AG10803 (cell line): ENCODE measurements at places on chromosomes 3 and 15.

DNA sequence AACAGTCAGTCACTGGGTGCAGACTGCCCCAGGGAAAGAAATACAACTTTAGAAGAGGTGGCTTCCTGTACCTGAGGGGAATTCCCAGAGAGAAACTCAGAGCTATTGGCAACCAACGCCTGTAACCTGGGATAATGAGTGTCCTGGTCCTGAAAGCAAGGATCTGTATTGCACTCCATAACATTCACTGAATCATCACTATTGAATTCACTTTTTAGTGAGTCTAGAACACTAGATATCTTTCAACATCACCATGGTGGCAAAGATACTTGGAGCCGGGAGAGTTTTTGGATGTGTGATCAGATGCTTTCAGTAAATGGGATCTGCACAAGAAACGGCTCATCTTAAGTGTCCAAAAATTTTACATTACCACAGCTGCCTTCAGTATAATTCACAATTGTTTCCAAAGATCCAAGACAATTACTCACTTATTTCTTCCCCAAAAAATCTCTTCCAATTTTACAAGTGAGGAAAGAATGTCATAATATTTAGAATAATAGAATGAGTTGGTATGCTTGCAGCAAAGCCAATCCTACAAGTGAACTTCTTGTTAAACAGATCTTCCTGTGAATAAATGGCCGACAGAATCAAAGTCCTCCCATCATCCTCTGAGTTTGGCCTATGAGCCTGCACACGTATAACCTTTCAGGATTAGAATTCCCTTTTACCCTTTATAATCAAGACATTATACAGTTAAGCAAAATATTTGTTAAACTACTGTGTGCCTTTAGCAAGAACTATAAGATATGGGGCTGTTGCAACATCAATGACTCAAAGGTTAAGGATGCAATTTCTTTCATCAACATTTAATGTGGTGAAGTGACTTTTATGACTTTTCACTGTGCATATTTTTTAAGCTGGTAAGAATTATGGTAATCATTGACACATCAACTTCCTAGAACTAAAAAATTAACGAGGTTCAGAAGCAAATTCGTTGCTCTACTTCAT, 243.3 kb upstream of the COL8A1 start:
- DNase-seq = peak; percentile 96

DNA sequence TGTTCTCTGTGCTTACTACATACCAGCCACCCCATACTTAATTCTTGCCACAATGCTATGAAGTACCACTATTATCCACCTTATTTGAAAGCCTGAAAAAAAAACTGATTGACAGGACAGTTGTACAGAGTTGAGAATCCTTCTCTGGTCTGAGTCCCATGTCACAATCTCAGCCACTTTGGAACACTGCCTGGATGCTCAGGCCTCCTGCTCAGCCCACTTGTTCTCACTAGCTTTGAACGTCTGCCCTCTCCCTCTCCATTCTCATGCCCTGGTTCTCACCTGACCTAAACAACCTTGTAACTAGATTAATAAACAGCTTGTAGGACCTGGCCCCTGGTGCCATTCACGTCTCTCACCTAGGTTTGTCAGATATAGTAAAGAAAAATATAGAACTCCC, 53.9 kb downstream of the TRIM69 start:
- no peak for DNase-seq

GRCh38 chr3:119420196-119420595, 43.2 kb downstream of the TMEM39A start:
- DNase-seq = no peak

DNA sequence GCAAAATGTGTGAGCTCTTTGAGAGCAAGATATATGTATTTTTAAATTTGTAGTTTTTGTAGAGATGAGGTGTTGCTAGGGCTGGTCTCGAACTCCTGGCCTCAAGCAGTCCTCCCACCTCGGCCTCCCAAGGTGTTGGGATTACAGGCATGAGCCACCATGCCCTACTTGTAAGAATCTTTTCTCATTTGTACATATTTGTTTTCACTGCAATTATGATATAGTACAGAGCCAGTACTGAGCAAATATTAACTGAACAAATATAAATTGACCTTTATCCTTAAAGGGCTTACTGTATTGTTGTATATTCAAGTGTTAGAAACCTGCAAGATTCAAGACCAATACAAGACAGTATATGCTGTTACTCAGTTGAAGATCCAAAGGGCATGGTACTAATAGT, 53.4 kb downstream of the GTF2E1 start:
- no peak for DNase-seq

DNA sequence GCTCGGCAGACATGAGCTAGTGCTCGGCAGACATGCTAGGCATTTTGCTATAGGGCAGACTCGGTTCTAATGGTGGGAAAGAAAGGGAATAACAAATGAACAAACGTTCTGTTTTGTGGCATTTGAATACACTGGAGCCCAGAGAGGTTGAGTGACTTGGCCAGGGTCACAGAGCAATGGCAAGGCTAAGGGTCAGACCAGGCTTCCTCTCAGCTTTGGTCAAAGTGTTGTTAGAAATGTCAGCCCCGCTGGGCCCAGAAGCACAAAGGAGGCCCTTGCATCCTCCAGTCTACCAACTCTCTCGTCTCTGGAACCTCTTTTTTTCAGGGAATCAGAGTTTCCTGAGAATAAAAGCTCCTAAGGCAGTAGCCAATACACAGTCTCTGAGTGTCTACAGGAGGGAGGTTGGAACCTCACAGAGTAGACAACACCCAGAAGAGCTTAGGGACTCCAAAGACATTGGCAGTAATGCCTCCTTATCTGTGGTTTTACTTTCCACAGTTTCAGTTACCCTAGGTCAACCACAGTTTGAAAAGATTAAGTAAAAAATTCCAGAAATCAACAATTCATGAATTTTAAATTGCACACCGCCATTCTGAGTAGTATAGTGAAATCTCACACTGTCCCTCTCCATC, 47.3 kb downstream of the SSUH2 start:
- DNase-seq = no peak

DNA sequence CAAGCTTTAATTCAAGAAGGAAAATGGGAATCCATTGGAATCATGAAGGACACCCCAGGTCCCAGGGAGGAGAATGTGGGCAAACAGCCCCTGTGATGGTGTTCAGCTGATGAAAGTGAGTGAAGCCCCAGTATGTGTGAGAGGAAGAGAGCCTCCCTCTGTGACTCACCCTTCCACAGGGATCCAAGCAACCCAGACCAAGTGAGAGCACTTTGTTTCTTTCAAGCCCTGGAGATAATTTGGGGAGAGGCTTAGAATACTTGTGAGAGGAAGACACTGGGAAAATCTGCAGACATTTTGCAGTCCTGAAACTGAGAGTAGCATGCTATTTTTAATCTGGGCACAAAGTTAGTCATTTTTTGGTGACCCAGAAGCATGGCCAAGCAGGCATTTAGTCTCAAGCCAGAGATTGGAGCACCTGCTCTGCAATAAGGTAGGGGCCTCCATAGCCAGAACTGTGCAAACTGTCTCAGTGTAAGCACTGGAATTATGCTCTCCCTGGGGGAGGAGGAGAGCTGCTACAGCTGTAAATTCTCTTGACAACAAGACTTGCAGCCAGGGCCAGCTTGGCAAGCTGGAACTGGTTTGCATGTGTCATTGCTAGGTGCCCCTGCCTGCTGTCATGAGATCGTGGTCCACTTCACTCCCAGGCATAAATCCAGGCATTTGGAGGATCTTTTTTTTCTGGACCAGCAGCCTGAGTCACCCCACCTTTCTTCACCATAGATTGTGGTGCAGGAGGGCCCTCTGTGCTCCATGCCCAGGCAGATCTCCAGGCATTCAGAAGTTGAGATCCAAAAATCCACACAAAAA, 537.8 kb upstream of the DPPA4 start:
- no peak for DNase-seq

- no peak for DNase-seq
These were observed 24.0 kb downstream of the ZNF148 start for GRCh38 chr3:125351152-125351551.

DNA sequence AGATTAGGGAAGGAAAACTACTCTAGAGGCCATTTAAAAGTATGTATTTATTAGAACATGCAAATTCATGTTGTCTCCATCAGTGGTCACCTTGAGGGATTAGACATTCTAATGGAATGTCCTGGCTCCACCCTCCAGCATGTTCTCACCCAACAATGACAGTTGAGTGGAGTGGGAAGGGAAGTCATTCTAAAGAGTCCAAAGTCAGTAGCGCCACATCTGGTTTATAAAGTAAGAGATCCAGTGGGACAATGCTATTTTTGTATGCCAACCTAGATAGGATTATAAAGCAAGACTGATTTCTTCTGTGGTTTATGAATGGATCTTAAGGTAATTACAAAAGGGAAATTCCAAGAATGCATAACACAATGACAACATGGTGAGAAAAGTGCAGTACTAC, 33.3 kb downstream of the SLC24A1 start:
- DNase-seq = peak; percentile 61

- peak; percentile 70 for DNase-seq
These were observed 177.3 kb downstream of the GAP43 start for GRCh38 chr3:115800489-115801075.

GRCh38 chr15:52790169-52790708, at the start of gene ONECUT1:
ONECUT1 (minus strand) TSS chr15:52790336; CDS start chr15:52789884, 452 bp downstream.
- peak; percentile 26 for DNase-seq

DNA sequence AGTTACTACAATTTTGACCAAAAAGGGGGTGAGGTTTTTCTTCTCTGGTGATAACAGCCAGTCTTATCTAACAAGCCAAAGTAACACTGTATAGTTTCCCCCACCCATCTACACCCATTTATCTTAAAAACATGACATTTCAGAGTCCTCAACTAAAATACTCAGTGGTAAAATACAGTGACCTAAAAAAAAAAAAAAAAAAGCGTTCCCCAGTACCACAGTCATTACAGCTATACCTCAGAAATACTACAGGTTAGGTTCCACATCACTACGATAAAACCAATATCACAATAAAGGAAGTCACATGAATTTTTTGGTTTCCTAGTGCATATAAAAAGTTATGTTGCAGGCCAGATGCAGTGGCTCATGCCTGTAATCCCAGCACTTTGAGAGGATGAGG, 13.8 kb downstream of the DENND4A start:
- DNase-seq = no peak

DNA sequence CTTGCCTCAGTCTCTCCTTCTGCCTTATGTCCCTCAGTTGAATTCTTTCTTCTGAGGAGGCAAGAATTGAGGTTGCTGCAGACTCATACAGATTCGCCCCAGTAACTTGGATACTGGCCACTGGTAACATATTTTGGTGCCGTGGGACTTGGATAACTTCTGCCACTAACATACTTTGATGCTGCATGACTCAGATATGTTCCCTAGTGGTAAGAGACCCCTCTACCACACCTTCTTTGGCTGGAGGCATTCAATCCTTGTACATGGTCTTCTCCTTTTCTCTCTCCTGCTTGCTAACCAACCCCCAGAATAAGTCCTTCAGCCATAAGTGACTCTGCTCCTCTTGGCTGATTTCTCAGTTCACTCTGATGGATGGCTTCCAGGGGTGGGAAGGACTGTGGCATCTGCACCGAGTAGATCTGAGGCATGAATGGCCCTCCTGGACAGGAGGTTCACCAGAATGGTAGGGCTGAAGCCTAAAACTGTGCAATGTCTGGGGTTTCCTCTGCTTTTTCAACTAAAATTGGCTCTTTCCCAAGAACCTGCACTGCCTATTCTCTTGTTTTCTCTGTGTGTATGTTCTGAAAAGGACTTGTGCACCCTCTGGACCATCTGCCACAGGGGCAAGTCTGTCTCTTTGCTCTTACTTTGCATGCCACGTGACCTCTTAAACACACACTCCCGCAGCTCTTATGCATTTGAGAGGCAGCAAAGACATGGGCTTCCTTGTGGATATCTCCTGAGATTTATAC, 55.5 kb upstream of the FSTL1 start:
- peak; percentile 75 for DNase-seq

DNA sequence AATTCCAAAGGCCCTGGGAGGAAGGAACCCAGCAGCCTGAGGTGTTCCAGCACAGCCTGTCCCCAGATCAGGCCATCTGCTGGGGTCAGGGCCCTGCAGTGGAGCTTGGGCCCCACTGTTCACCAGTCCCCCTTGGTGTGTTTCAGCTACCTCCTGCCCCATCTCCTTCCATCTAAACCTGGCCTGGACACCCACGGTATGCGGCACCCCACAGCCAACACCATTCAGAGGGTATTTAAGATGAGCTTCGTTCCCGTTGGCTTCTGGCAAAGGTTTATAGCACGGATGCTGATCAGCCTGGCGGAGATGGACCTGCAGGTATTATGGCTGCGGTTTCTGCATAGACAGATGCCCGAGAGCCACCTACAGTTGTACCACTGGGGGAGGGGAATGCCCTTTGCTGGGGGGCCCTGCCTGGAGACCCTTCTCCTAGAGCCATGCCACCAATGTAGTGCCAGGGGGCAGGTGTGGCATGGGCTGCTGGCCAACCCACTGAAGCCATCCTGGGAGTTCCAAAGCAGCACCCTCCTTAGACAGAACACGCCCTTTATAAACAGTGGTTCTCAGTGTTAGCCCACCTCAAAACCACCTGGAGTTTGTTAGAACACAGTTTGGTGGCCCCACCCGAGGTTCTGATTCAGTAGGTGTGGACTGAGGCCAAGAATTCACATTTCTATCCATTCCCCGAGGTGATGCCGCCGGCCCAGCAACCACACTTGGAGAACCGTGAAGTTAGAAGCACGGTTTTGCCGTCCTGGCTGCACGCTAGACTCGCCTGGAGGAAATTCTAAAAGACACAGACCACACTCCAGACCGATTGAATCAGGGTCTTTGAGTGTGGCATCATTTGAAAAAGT, 126.9 kb downstream of the LRRK1 start:
- DNase-seq = no peak

DNA sequence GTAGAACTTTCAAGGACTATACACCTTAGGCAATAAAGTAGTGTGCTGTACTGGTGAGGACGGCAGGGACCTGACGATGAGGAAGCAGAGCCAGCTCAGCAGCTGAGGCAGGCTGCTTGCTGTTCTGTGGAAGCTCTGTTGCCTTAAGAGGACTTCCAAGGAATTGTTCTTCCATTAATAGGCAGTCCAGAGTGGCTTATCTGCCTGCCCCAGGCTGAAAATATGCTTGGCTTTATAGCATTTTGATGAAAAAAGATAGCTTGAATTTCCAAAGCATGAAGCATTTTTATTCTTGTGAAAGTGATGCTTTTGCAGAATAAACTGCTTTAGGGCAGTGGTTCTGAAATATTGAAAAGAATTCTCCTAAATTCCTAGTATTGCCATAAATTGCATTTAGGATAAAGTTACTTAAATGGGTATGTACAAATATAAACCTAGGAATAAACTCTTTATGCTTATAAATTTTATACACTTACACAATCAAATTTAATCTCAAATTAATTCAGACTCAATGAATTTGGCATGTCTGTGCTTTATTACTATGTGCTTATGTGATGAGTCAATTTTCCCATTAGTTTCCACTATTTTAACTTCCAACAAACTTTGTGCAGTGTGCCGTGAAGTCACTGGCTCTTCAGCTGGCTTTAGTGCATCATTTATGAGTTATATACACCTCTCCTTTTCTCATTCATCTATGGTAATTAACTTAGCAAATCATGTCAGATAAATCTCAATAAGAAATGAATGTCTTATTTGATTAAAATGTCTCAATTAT, 231.0 kb upstream of the RASGRP1 start:
- peak; percentile 56 for DNase-seq

GRCh38 chr3:184386047-184386806, 6.4 kb downstream of the CHRD start:
- DNase-seq = no peak
